ENCODE measurements at places on chromosomes 3 and 15.
A peak's percentile ranks its signal among the peaks of the same experiment; 100 is the strongest.

GRCh38 chr3:156149876-156150275 is 29.5 kb downstream of the KCNAB1 start:
- no peak for DNase-seq

- no peak for DNase-seq
Observed at GRCh38 chr3:127173516-127174166, 19.3 kb upstream of the PRR23E start.

DNA sequence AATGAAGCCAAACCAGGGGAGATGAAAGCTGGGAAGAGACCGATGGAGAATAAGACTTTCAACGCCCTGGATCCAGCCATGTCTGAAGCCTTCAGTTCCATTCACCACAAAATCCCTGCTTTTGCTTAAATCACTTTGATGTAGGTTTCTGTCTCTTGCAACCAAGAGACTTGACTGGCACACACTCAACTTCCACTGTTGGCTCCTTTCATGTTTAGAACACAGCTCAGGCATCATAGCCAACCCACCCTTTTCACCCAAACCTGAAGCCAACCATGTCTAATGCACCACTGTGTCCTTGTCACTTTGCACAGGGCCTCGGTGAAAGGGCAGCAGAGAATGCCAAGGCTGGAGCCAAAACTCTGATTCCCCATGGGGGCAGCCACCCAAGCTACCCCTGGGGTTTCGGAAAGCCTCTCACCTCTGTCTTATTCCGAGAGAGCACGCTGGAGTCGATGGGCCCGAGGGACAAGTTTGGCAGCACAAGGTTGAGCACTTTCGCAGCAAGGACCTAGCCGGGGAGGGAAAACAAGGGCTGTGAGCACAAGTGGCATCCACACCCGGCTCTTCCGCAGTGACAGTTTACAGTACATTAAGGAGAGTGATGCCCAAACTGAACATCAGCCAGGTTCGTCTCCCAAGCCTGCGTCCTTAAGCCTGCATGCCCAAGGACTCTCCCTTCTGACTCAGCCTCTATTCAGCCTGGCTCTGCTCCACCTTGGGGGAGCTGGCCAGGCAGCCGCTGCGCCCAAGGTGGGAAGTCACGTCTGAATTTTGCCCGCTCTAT is 37.6 kb downstream of the ABTB1 start:
- no peak for DNase-seq

GRCh38 chr3:64463981-64464380 is 223.8 kb downstream of the ADAMTS9 start:
- DNase-seq, result no peak

GRCh38 chr3:38345879-38346586 is 552 bp upstream of the XYLB start:
- no peak for DNase-seq

- DNase-seq, result no peak
Observed at GRCh38 chr15:48304398-48304797, 26.8 kb upstream of the DUT start.

GRCh38 chr3:125069452-125069851 is 13.7 kb upstream of the HEG1 start:
- no peak for DNase-seq

- no peak for DNase-seq
Observed at GRCh38 chr3:159739969-159740368, 248.7 kb upstream of the IL12A start.

GRCh38 chr15:69141833-69142232 is 18.6 kb upstream of the GLCE start:
- DNase-seq, result no peak

DNA sequence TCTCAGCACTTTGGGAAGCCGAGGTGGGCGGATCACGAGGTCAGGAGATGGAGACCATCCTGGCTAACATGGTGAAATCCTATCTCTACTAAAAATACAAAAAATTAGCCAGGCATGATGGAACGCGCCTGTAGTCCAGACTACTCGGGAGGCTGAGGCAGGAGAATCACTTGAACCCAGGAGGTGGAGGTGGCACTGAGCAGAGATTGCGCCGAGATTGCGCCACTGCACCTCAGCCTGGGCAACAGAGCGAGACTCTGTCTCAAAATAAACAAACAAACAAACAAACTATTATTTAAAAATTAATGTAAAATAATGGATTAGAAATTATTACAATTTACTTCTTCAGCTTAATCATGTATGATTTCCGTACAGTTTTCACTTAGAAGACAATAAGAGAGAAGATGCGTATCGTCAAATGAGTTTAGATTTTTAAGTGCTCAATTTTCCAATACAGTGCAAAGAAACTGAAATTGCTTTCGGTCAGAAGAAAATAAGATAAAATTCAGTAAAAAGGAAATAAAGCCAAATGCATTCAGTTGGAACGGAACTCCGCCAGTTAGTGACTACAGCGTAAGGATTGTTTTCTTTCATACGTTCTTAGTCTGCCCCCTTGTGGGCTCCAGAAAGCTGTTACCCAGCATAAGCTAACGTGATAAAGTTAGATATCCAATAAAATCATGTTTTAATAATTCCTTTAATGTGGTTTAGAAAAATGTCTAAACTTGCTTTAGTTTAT is 24.8 kb downstream of the AADAC start:
- peak; percentile 49 for DNase-seq

- no peak for DNase-seq
Observed at GRCh38 chr15:77387365-77388105, 32.4 kb downstream of the PEAK1 start.

DNA sequence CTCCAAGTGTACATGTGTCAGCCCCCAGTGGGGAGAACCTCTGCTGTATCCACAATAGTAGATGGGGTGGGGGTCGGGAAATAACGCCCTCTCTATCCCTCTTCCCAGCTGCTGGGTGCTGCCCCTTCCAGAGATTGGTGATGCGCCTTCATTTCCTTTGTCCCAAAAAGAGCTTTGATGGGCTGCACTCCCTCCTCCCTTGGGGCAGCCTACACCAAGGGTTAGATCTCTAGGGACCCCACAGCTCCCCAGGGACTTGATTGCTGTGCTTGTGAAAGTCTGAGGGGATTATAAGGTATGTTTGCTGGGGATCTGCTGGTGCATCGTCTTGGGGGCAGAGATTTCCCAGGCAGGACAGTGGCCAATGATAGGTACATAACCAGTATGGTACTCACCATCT is 105.3 kb downstream of the UNC13C start:
- no peak for DNase-seq

DNA sequence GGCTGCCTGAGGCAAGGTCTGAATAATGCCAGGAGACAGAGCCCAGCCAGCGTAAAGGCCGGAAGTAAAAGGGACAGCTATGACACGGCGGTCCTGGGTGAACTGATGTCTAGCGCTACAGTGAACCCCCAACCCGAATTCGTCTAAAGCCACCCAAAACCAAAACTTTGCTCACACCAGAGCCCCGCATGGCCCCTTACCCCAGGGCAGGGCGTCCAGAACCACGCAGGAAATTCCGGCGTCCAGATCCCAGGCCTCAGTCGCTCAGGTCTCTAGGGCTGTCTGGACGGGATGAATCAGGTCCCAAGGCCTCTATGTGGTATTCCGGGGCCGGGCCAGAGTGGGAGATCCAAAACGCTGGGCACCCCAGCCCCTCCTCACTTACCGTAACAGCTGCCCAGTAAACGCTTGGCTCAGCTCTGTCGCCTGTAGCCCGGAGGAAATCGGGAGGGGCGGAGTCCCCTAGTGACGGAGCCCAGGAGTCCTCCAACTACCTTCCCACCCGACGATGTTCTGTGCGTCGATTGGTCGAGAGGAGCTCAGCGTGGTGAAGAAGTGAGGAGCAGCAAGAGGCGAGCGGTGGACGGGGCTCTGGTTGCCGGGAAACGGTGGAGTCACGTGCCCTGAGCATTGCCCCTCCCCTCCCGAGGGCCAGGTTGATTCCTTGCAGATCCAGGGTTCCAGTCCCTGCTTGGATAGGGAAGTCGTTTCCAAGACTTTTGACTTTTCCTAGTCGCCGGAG is at the start of gene CCDC32:
Gene CCDC32 (minus strand): TSS at position 452 of the 742 bp plus-strand sequence. CDS start 2,027 bp downstream, outside the sequence.
- DNase-seq, result peak; percentile 95

DNA sequence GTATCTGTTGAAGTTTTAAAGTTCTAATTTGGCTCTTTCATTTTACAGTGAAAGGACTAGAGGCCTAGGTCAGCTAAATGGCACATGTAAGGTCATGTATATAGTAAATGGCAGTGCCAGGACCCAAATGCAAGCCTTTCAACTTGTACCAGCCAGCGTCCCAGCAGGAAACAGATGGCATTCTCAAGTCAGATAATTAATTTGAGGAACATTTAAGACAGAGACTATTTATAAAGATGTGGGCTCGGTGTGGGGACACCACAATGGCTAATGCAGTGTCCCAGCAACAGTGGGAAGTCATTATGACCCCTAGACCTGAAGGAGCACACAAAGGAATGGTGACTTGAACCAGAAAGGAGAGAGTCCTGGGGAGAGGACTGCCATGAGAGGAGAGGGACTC is 6.1 kb downstream of the MINDY4B start:
- no peak for DNase-seq

- DNase-seq, result no peak
Observed at GRCh38 chr15:67468416-67468815, 52.5 kb upstream of the C15orf61 start.

DNA sequence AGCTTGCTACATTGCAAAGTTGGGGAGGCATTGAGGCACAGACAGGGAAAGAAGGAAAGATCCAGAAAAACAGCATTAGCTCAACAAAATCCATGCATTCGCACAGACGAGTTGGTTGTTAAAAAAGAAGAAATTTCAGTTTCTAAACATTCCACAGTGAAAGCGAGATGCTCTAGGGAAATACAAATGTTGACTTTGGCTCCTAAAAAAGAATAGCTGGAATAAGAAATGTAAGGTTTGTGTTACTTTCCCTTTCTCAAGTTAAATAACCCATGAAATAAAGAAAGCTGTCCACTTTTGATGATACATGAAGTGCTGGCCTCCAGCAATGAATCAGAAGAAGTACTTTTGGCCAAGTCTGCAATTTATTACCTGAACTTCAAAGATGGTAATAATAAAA is 465.1 kb downstream of the ERC2 start:
- DNase-seq, result no peak

DNA sequence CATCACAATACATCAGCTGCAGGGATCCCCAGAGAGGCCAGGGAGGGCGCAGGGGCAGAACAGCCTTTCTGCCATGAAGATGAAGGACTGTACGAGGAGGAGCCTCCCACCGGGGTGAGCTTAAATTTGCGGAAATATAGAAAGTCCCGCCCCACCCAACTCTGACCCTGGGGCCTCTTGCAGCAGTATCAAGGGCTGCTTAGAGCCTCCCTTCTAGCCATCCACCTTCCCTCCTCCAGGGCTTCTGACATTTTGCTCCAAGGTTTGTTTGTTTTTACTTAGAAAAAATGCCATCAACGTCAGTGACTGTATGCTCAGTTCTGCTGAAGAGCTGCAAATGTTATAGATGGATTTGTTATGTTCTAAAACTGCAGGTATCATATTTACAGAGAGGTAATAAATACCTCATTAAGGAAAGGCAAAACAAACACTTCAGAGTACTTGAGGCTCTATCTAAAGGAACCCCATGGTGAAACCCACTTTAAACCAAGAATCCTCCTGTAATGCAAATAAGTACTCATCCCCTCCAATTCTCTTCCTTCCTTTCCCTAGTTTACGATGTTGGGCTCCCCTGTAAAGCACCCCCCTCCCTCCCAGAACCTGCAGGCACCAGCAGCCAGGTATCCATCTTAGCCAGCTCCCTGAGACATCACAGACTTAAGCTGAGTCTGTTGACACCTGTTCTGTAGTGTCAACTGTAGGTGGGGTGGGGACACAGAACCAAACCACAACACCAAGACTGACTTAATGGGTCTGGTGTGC is 30.5 kb downstream of the RFTN1 start:
- DNase-seq, result peak; percentile 44

GRCh38 chr15:43150191-43150929 is 17.0 kb downstream of the TMEM62 start:
- DNase-seq, result no peak

DNA sequence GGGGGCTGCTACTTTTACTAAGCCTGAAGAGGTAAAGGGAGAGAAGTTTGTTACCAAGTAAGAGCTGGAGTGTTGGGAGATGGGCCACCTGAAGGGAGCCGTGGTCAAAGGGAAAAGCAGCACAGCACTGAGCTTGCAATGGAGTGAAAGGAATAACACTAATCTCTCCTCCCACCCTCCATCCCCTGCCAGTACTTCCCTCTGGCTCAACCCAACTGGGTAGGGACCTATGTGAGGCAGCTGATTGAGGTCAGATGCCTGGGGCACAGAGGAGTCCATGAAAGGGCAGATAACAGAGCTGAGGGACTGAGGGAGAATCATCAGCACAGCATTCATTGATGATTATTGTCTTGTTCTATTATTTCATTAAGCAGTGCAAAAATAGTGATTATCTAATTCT is 212.4 kb upstream of the TBC1D5 start:
- DNase-seq, result no peak

GRCh38 chr3:19485267-19485666 is 337.0 kb downstream of the KCNH8 start:
- DNase-seq, result no peak

GRCh38 chr3:159807137-159808040 is 181.2 kb upstream of the IL12A start:
- no peak for DNase-seq

- DNase-seq, result peak; percentile 34
Observed at GRCh38 chr15:77187751-77188464, 117.0 kb upstream of the TSPAN3 start.

DNA sequence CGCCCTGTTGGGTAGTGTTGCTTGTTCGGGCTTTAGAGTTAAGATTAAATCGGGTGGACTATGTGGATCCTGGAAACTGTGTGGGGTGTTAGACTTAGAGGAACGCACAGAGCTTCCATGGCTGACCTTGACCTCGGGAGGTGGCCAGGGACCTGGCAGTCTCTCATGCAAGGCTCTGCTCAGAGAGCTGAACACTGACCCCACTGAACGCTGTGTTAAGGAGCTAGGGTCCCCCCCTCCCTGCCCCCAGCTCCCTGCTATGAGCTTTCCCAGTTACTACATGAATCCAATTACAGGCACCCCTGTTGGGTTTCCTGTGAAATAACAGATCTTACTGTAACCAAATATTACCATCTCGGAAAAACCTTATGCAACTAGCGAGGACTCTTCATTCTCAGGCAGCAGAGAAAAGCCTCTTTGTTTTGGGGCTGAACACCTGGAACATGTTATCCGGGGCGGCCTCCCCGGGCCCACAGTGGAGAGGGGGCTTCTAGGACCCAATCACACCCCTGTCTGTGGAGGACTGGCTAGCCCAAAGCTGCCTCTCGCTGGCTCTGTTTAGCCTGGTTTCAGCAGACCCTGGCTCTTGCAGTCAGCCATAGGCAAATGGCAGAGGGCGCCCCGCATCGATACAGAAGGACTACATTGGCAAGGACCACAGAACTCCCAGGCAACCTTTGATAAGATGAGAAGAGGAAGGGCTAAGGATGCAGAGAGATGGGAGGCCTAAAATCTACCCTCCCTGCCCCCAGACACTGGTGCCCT is 25.8 kb upstream of the ALDH1A3 start:
- DNase-seq, result no peak

DNA sequence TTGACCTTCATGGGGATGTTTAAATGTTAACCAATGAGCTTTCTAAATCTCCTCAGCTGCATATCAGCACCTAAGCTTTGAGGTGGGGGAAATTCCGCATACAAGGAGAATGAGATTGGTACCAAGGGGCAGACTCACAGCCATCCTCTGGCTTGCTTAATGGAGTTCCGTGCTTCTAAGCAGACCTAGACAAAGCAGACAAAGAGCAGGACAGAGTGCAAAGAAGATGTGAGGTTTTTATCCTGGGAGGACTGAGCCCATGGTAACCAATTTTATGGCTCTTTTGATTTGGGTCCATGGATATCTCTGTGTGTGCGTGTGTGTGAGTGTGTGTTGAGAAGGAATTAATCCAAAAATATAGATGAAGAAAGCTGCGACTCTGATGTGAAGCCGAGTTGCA is 7.5 kb downstream of the TAFA4 start:
- no peak for DNase-seq
